Bone marrow (tissue), 2 donors: ENCODE measurements at places on chromosomes 1 and 21.

GRCh38 chr1:119554183-119554582 lies 47.2 kb downstream of the HSD3B1 start:
- no peak for DNase-seq

DNA sequence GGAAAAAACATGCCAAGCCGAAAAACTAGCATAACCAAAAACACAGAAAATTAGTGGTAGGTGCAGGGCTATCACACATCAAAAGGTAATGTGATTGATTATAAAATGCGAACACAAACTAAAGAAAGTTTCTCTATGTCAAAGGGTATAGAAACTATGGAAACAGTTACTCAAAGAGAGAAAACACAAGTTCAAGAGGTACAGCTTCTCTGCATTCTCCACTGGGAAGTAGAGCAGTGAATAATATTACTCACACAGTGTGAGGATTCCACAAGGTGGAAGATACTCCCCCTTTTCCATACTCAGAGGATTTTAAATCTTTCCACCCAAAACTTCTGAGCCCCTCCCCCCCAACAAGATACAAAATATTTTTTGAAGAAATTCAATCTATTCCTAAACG lies 18.6 kb downstream of the AKT3 start:
- DNase-seq: no peak

- no peak for DNase-seq
These were observed 45.9 kb upstream of the PRMT6 start for GRCh38 chr1:107010582-107010981.

DNA sequence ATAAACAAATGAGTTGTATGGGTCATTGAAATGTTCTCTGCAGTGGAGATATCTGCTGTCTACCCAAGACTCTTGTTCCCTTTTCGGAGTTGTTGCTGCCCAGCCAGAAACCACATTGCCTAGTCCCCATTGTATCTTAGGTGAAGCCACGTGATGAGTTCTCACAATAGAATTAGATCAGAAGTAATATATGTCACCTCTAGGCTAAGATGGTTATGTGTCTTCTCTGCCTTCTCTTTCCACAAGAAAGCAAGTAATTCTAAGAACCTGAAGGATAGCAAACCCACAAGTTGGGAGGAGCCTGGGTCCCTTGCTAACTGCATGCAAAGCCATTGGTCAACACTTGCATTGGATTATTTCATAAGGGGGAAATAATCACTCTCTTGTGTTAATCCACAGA lies 76.6 kb downstream of the ADCY10 start:
- DNase-seq: no peak

DNA sequence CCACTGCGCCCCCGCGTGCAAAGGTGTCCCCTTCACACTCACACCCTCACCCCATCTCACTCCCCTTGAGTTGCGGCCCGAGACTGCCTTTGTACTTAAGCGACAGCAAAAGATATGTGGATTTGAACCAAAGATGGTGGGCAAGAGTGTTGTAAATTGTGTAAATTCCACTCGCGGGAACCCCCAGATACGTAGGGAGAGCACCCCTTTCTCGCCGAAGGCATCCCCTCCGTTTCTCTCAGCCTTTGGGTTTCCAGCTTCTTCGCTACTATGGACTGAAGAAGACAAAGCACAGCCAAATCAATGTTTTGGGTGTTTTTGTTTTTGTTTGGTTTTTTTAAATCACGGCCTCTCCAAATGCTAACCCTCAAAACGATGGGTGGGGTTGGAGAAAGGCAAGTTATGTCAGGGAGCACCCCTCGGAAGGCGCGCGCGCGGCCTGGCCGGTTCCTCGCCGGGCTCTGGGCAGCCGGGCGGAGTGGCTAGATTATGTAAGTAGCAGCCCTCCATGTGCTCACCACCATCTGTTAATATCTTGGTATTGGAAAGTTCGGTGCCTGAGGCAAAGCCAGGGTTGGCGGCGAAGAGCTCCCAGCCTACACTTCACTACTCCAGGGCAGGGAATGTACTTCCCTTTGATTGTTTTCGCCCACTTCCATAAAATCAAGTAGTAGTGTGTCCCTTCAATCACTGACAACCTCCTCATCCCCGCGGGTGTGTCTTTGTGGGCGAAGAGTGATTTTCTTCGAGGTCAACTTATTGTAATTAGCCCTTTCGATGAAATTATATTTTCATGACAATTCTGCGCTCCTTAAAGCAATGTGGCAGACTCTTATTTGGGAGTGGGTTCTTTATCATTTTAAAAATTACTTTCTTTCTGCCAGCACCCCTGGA lies 4.0 kb upstream of the PROX1 start:
- no peak for DNase-seq

DNA sequence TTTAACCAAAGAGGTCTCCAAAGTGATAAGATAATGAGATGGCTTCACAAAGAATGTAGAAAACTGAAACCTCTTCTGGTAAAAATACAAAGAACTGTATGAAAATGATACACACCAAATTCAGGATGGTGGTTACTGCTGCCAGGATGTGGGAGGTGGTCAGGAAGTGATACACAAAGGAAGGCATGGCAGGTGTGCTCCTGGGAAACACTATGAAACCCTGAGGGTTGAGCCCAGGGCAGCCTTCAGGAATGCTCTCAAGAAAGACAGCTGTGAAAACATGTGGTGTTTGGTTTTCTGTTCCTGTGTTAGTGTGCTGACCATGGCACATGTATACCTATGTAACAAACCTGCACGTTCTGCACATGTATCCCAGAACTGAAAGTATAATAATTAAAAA lies 109.3 kb downstream of the NTNG1 start:
- no peak for DNase-seq

DNA sequence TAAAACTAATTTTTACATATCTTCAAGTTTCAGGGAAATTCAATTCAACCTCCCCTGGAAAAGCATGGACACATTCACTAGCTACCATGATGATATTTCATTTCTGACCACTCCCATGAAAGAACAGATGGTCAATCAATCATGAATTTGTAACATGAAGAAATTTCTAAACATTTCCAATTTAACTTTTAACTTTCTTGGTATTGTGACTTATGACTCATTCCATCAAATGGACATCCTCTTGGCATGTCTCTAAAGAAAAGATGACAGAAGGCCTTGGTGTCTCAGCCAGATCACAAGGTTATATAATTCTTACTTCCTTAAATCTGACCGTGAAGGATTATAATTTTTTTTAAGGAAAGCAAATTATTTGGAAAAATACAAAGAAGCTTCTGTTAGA lies 10.5 kb upstream of the MCOLN3 start:
- no peak for DNase-seq

GRCh38 chr1:21072721-21073120 lies 104.0 kb downstream of the EIF4G3 start:
- DNase-seq: no peak

GRCh38 chr1:93651695-93652094 lies 29.9 kb downstream of the BCAR3 start:
- DNase-seq: no peak

GRCh38 chr1:116127848-116128540 lies 16.8 kb downstream of the MAB21L3 start:
- no peak for DNase-seq

DNA sequence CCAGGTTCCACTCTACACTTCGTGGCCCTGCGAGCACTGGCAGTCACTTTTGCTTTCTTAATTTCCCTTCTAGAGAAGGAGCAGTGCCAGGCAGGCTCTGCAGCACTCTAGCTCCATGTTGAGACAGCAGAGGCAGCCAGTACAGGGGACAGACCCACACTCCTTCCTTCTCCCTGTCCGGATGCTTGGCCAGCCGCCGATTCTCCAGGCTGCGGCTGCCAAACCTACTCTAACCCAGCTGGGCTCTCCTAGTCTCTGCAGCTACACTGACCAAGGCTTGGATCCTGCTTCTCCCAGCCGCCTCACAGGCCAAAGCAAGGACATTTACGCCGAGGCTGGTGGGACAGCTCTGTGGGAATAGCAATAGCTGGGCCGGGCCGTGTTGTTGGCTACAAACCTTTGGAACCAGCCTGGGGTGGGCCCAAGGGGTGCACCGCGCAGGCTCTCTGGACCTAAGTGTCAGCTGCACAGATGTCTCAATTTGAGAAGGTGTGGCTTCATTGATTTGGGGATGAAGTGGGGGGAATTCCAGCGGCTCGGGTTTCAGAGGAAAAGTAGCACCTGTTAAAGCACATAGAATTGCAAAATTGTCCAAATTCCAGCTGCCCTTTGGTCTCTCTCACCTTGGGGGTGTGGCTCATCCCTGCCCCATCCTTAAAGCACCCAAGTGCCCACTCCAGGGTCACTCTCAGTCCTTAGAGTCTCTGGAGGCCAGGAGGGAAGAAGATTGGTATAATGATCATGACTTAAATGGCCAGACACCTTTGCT lies 3.2 kb downstream of the BARHL2 start:
- no peak for DNase-seq

GRCh38 chr21:42307106-42307505 lies 8.1 kb downstream of the TFF3 start:
- no peak for DNase-seq

GRCh38 chr1:31714442-31715086 lies 10.7 kb upstream of the COL16A1 start:
- no peak for DNase-seq

DNA sequence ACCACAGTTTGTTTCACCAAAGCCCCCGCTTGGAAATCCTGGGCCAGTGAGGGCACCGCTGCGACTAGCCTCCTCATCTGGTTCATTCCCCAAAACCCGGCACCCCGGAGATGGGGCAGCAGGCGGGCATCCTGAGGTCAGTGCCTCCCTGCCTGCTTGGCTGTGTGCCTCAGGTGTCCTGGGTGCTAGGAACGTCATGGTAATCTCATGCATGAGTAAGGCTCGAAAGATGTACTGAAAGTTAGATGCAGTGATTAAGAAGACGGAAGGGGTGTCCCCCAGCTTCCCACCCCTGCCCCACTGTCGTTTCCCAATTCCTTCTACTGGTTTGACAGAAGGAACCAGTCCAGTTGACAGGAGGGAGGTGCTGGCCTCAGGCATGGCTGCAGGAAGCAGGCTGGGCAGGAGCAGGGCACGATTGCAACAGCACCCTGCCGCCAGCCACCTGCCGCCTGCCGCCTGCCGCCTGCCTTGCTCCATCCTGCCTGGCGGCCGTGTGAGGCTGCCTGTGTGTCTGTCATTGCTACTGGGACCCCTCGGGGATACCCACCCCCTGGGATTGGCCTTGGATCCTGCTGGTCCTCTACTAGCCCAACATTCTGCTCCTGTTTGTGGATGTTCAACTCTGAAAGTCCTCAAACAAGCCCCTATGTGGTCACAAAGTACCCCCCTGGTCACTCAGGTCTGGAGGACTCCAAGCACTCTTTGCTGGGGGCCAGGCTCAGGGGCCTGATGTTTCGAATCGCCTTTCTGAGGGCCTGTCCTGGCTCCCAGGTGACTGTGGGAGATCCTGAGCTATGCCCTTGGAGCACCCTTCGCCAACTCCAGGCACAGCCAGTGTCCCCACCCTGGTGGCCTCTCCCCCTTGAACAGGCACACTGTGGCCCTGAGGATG lies 73.0 kb upstream of the IFFO2 start:
- no peak for DNase-seq

- no peak for DNase-seq
These were observed 10.4 kb downstream of the SKI start for GRCh38 chr1:2238361-2239012.

GRCh38 chr1:37362594-37363385 lies 111.6 kb upstream of the ZC3H12A start:
- no peak for DNase-seq

GRCh38 chr1:51423073-51423821 lies 92.9 kb upstream of the TTC39A start:
- DNase-seq: no peak

GRCh38 chr1:89602871-89603404 lies 30.0 kb upstream of the LRRC8C start:
- DNase-seq: no peak

DNA sequence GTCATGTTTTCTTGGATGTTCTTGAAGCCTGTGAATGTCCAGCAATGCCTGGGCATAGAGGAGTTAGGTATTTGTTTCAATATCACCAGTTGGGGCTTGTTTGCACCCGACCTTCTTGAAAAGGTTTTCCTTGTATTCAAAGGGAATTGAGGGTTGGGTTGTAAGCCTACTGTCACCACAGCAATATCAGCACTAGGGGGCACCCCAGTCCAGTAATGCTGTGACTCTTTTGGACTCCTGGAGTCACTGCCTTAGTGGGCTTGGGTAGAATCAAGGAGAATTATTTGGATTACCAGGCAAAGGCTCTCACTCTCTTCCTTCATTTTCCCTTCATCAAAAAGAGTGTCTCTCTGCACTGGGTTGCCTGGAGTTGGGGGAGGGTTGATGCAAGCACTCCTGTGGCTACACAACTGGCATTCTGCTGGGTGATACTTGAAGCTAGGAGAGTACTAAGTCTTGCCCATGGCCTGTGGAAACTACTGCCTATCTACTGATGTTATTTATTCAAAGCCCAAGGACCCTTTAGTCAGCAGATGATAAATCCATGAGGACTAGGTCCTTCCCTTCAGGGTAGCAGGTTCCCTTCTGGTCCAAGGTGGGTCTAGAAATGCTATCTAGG lies 34.5 kb downstream of the OR10R2 start:
- DNase-seq: peak; percentile 14
